ENCODE measurements at places on chromosomes 1 and 21. TPM values are rescaled to one million over a fixed set of nuclear protein-coding genes. Genes with fewer than 3 reads are reported as not detected.
A peak's percentile ranks its signal among the peaks of the same experiment; 100 is the strongest.

DNA sequence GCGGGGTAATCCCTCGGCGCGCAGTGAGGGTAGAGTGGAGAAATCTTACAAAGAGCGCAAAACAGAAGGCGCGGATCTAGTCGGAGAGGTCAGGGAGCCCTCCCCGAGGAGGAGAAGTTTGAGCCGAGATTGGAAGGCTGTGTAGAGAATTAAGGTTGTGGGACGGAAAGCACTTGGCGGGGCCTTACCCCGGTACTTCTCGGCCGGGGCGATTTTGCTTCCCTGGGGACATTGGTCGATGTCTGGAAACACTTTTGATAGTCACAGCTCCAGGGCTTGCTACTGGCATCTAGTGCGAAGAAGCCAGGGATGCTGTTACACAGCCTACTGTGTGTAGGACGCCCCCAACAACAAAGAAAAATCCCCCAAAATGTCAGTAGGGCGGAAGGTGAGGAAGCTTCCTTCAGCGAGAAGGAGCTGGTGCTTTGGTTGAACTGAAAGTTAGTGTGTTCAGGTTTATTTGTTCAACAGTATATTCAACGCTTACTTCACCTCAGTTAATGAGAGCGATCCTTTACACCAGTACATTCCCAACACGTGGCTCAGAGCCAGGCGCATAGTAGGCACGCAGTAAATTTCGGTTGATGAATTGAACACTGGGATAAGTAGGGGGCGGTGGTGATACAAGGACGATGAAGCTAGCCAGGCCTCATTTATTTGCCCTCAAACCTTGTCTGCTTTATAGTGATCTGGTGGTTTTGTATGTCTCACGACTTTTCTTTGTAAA is 807 bp downstream of the CEP85 start:
- peak overlapping the region; percentile 88 for H3K27ac ChIP-seq
- H3K36me3 ChIP-seq = no peaks in the 10 kb centered on the region
- DNase-seq = peak; percentile 34
- no peaks in the 10 kb centered on the region for H3K4me1 ChIP-seq
- no peaks in the 10 kb centered on the region for H3K27me3 ChIP-seq

DNA sequence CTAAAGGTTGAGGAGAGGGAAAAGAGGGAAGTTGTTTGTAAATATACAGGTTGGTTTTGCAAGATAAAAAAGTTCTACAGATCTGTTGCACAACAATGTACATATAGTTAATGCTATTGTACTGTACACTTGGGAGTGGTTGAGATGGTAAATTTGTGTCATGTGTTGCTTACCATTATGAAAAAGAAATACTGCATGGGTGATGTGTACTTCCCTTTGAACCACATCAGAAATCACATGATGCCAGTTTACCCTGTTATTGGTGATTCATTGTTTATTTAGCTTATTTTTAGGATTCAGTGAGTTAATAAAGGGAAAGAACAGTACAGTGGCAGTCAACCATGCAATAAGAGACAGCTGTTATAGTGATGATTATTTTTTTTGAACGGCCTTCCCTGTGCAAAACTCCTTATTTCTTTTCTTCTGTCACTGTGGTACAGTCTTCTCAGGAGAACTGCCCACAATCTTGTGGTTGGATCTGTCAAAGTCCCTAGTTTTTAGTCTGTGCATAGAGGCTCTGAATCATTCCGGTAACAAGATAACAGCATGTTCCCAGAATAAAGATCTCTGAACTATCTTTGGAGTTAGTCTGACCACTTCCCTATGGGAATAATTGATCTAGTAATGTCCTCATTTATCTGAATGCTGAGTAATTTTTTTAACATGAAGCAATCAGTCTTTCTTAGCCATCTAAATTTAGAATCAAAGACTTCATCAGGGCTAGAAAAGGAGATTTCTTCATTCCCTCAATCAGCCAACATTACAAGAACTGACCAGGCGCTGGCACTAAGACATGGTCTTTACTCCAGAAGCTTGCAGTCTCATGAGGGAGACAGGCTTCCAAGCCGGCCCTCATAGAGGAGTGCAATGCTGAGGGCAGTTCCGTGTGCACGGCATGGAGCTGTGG is 84.2 kb downstream of the SH3GLB1 start:
- H3K27ac ChIP-seq = peak overlapping the region; percentile 63
- H3K36me3 ChIP-seq = no peaks in the 10 kb centered on the region
- H3K4me1 ChIP-seq = peaks cover 36% of the 10 kb centered on the region
- H3K27me3 ChIP-seq = no peaks in the 10 kb centered on the region
- no peak overlapping the region for H3K4me3 ChIP-seq
- DNase-seq = peak; percentile 44

- no peak overlapping the region for H3K27ac ChIP-seq
- H3K36me3 ChIP-seq = no peaks in the 10 kb centered on the region
- peaks cover 5% of the 10 kb centered on the region for H3K4me1 ChIP-seq
- H3K27me3 ChIP-seq = no peaks in the 10 kb centered on the region
- H3K4me3 ChIP-seq = no peak overlapping the region
Observed at GRCh38 chr1:45400049-45400448, 59.8 kb upstream of the MUTYH start.

GRCh38 chr1:222852326-222852725 is 37.5 kb downstream of the DISP1 start:
- H3K4me1 ChIP-seq = no peaks in the 10 kb centered on the region
- H3K27ac ChIP-seq = no peak overlapping the region
- H3K36me3 ChIP-seq = no peaks in the 10 kb centered on the region
- H3K27me3 ChIP-seq = no peaks in the 10 kb centered on the region
- peak; percentile 22 for DNase-seq
- H3K4me3 ChIP-seq = no peak overlapping the region

DNA sequence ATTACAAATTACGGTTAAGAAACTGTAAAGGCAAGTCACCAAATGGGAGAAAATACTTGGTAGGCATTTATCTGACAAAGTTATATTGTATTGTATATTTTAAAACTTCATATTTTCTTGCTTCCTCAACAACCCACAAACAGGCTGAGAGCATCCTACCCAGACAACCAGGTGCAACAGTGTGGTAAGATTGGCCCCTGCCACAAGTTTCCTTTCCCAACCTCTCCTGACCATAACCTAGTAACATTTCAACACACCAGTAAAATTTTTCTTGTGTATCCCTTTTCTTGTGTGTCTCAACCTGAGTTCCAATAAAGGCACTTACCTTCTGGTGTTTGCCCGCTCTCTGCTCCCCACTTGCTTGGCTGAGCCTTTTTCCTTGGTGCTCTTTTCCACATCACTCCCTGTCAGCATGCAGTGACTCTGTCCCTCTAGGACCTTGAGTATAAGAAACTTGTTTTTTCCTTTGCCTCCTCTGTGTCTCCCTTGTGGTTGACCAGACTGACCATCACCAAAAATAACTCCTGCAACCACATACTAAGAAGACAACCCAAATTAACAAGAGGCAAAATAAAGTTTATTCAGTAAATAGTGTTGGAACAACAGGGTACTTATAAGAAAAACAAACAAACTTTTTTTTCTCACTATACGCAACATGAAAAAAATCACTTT is 40.9 kb downstream of the FCRL3 start:
- H3K27ac ChIP-seq = no peak overlapping the region
- no peaks in the 10 kb centered on the region for H3K36me3 ChIP-seq
- H3K4me1 ChIP-seq = no peaks in the 10 kb centered on the region
- DNase-seq = no peak

DNA sequence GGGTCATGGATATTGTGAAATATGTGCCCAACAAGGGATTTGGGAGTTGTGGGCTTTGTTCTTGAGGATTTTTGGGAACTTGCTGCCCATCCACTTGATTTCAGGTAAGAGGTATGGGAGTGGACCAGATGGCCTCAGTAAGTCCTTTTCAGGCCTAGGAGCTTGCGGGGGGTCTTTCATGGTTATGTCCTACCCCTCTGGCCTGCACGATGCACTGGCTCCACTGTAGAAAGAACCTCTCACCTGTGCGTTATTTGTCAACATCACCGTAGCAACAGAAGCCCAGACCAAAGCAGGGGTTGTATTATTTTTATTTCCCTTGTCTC is 8.6 kb downstream of the RIIAD1 start:
- H3K27me3 ChIP-seq = peaks cover 5% of the 10 kb centered on the region
- H3K27ac ChIP-seq = no peak overlapping the region
- DNase-seq = no peak
- H3K4me1 ChIP-seq = no peaks in the 10 kb centered on the region

DNA sequence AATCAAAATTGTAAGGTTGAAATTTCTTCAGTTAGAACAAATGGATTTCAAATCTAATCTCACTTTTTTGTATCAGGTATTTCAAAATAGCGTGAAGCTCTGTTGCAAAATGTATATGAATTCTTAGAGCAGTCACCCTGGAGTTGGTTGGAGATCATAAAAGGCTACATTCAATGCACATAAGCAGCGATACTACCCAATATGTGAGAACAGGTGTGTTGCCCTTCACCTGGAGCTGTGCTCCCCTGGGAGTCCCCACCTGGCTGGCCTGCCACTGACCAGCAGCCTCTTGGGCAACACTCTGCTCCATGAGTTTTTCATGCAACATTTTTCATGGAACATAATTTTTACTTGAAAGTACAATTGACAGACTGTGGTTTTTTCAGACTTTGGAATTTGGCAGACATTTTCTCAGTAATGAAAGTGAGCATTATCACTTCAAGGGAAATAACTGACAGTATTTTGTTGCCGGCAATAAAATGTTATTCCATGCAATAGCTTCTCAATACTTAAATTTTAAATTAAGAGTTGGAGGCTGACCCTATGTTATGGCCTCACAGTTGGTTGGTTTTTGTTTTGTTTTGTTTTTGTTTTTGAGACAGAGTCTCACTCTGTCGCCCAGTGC is 95.1 kb downstream of the ST3GAL3 start:
- no peaks in the 10 kb centered on the region for H3K36me3 ChIP-seq
- H3K27me3 ChIP-seq = no peaks in the 10 kb centered on the region
- DNase-seq = no peak
- no peak overlapping the region for H3K4me3 ChIP-seq
- H3K4me1 ChIP-seq = no peaks in the 10 kb centered on the region
- no peak overlapping the region for H3K27ac ChIP-seq

DNA sequence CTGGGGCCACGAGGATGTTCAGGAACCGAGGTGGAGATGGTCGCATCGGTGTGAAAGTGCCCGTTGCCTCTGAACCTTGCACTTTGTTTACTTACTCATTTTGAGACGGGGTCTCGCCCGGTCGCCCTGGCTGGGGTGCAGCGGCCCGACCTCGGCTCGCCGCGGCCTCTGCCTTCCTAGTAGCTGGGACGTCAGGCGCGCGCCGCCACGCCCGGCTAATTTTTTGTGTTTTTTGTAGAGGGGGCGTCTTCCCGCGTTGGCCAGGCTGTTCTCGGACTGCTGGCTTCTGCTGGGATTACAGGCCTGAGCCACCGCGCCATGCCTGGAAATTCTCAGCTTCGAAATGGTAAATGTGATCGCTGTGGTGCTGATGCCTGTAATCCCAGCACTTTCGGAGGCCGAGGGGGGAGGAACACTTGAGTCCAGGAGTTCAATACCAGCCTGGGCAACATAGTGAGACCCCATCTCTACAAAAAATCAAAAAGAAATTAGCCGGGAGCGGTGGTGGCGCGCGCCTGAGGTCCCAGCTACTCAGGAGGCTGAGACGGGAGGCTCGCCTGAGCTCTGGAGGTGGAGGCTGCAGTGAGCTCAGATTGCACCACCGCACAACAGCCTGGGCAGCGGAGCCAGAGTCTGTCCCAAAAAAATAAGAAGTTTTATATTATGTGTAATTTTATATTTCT is 684 bp upstream of the MRPL20 start:
- H3K4me3 ChIP-seq = peak overlapping the region; percentile 96
- DNase-seq = peak; percentile 44
- H3K36me3 ChIP-seq = no peaks in the 10 kb centered on the region
- H3K27ac ChIP-seq = peak overlapping the region; percentile 46
- peaks cover 24% of the 10 kb centered on the region for H3K4me1 ChIP-seq
- H3K27me3 ChIP-seq = no peaks in the 10 kb centered on the region

DNA sequence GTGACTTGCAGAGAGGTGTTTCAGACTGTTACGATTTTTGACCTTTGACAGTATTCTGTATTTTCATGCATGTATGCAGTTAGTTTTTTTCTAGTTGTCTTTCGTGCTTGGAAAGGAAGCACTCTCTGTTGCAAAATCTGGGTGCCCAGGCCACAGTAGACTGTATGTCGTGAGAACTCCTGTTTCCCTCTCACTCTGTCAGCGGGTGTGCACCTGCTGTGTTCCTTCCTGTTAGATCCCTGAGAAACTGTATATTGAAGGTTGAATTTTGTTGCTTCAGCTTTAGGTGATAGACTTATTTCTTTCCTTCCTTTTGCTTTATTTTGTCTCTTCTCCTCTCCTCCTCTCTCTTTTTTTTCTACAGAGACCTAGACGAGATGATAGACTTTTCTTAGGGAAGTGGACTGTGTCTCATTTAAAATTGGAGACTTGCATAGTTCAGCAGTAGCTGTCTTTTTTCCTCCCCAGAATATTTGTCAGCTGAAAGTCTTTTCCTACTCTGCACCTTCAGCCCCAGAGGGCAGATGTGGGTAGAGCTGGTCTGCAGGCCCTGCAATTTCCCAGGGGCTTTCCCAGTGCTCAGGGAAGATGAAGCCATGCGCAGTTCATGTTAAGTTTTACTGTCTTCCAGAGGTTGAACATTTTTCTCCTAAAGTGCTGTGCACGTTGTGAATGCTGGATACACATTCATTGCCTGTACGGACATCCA is 1.4 kb downstream of the TRAPPC10 start:
- peak; percentile 14 for DNase-seq
- no peaks in the 10 kb centered on the region for H3K36me3 ChIP-seq
- H3K27me3 ChIP-seq = no peaks in the 10 kb centered on the region
- H3K4me3 ChIP-seq = peak overlapping the region; percentile 94

GRCh38 chr1:54324251-54325140 is 81.7 kb downstream of the SSBP3 start:
- H3K27ac ChIP-seq = peak overlapping the region; percentile 59
- no peak overlapping the region for H3K4me3 ChIP-seq
- H3K4me1 ChIP-seq = peaks cover 62% of the 10 kb centered on the region
- no peaks in the 10 kb centered on the region for H3K36me3 ChIP-seq
- DNase-seq = peak; percentile 73
- H3K27me3 ChIP-seq = no peaks in the 10 kb centered on the region

DNA sequence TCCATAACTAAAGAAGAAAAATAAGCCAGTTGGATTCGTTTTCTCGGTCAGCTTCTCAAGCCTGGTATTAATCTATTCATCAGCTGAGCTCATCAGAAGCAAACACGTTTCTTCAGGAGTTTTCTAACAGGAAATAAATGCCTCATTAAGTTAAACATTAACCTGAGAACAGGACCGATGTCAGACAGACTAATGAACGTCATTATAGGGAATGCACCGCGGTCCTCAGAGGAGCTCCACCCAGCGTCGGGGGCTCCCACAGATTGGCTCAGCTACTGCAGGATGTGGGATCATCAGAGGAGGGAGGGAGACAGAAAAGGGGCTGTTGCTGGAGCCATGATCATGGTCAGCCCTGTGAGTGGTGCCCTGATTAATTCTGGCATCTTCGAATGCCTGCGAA is 615.4 kb downstream of the PTPRU start:
- H3K4me1 ChIP-seq = no peaks in the 10 kb centered on the region
- peaks cover 7% of the 10 kb centered on the region for H3K27me3 ChIP-seq
- no peak overlapping the region for H3K27ac ChIP-seq

- no peaks in the 10 kb centered on the region for H3K36me3 ChIP-seq
- H3K4me3 ChIP-seq = no peak overlapping the region
- H3K4me1 ChIP-seq = peaks cover 52% of the 10 kb centered on the region
- H3K27ac ChIP-seq = peak overlapping the region; percentile 98
Observed at GRCh38 chr1:54280651-54281050, 80.7 kb downstream of the MRPL37 start.

GRCh38 chr1:232422098-232422497 is 207.8 kb downstream of the SIPA1L2 start:
- no peaks in the 10 kb centered on the region for H3K27me3 ChIP-seq
- DNase-seq = no peak
- no peaks in the 10 kb centered on the region for H3K36me3 ChIP-seq

CFHR3 gene
- 0.64 TPM for total RNA-seq

COL8A2 gene
- total RNA-seq = 0.91 TPM

OR10Z1 gene
- not detected for total RNA-seq

PADI1 gene
- 0.06 TPM for total RNA-seq

RNU11 gene
- not detected for total RNA-seq

LMX1A gene
- not detected for total RNA-seq

DENND2D gene
- 47.9 TPM for total RNA-seq

BCAR3 gene
- total RNA-seq = 17.6 TPM

Data from adrenal gland (tissue), 19 donors.